ENCODE measurements at places on chromosomes 5 and 9.

- DNase-seq = no peak
Measured at GRCh38 chr5:111234125-111234524, 9.9 kb downstream of the CAMK4 start.

DNA sequence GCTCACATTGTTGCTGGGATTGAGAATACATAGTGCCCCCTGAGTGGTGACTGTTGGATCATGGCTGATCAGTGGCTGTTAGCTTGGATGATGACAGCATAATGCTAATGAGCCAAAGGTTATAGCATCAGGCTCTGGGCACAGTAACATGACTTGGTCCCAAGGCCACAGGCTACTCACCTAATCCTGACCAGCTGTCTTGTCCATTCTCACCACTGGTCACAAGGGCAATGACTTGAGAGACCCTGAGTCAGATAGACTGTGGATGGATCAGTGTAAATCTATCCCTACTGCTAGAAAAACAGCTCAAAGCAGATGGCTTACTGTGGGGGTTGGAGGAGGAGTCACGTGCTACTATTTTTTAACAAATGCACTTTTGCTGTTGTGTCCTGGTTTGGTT is 74.7 kb downstream of the AOPEP start:
- DNase-seq = no peak

DNA sequence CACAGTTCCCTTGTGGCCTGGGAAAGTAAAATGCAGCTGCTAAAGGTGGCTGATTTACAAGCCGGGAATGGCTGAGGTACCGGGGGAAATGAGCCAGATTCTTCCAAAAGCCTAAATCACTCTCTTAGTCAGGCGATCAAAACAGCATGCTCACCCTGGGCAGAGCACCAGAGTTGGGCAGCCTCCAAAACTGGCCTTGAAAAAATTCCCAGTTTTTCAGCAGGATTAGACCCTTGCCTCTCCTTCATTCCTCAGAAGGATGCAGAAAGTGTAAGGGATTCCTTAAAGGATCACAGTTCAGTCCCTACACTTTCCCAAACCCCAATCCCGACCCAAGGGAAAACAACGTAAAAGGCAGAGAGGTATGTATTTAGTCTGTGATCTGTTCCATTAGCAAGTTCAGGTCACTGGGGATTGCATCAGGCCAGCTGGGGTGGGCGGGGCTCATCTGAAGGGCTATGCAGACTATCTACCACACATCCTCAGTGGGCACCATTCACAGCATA is 16.9 kb downstream of the TMEM174 start:
- no peak for DNase-seq

GRCh38 chr9:91623004-91623403 is 199.4 kb upstream of the NFIL3 start:
- DNase-seq = no peak

DNA sequence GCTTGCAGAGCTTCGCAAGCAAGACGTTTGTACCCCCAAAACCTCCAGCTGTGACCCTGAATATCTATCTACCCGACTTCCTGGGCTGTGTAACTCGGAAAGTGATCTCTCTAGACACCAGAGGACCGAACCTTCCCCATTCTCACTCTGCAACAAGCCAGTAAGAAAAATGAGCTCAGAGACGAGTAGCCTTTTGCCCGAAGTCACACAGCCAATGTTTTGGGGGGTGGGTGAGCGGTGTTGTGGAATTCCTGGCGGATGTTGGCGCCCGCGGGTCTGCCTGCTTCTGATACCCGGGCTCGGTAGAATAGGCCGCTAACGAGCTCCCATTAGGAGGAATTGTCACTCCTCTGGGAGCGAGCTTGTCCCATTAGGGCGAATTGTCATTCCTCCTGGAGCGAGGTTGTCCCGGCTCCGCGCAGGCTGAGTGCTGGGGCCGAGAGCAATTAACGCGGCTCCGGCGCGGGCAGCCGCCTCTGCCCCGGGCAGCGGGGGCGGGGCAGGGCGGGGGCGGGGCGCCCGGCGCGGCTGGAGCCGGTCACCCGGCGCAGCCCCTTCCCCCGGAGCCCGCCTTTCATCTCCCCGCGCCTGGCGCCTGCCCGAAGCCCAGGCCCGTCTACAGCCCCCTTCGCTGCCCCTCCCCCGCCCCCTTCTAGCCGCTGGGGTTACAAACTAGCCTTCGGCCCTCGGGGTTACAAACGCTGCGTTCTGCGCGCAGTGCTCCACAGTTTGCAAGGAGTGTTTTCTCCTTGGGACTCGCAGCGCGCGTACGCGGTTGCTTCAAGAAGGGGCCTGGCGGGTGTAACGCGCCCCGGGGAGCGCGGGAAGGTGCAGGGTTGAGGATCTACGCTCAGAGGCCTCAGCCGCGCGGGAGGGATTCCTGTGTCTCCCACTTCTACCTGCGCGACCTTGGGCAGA is 3.5 kb upstream of the MSX2 start:
- no peak for DNase-seq

DNA sequence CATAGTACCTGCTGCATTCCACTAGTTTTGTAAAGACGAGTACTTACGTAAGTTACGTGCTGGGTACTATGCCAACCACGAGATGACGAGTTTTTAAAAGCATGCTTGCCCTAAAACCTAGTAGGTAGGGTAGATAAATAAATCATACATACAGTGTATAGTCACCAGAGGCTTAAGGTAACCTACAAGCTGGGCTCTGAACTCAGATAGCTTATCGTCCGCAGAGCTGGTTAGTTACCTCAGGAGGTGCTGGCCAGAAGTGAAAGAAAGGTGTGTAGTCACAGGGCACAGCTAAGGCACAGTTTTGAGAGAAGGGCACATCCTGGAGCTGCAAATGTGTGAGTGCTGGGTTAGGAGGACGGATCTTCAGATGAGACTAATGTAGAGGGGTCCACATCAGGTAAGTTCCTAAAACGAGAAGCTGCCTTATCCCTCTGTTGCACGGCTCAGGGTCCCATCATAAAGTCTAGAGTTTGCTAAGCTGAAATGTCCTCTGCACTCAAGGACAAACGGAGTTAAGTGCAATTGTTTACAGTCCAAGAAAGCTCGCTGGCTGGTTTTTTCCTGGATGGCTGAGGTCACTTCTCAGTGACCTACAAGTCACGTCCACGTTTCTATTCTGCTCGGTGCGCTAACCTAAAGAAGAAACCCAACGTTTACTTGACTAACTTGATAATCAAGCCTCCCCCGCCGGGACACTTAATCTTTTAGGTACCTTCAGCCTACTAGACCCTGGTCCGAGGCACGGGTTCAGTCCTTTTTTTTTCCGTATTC is 1.1 kb upstream of the SNX24 start:
- no peak for DNase-seq

GRCh38 chr5:171175746-171176145 is 133.3 kb upstream of the TLX3 start:
- DNase-seq = no peak

DNA sequence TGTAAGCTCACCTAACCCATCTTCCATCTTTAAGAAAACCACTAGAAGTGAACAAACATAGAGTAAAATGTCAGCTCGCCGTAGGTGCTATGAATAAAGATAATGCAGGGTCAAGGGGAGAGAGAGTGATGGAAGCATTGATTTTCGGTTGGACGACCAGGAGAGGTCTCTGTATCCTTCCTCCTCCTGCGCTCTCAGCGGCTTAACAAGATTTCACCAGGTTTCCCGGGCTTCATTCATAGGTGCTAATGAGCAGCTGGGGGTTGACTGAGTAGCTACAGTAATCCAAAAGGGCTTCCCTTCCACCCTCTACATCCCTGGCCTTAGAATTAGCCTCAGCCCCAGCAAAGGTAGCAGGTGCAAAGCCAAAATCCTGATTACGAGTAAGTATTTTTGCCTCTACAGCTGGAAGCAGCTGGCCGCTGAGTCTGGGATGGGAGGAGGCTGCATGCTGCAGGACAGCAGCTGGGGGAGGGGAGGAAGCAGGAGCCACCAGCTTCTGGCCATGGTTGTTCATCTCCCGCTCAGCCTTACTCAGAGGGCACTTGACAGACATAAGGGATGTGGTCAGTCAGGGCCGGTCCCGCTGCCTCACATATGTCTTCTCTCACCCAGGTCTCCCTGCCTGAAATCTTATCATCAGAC is 112.0 kb upstream of the IL12B start:
- DNase-seq = no peak

DNA sequence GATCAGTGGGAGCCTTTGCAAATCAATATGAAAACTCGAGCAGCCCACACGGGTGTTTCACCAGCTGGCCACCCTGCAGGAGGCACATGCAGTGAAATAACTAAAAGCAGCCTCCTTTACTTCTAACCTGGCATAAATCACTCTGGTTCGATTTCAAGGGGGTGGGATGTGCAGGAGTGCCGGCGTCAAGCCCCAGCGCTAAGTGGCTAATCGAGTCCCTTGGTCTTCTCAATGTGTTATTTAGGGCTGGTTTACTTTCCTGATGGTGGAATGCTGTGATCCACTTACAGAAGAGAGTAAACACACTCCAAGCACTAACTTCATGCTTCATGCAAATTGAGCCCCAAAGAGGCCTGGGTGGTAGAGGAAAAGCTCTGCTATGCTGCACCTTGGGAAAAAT is 109.4 kb downstream of the TMEM174 start:
- no peak for DNase-seq

GRCh38 chr9:132986640-132987620 is 8.4 kb downstream of the GFI1B start:
- DNase-seq = no peak

GRCh38 chr5:118789366-118789765 is 199.0 kb downstream of the DTWD2 start:
- DNase-seq = no peak

DNA sequence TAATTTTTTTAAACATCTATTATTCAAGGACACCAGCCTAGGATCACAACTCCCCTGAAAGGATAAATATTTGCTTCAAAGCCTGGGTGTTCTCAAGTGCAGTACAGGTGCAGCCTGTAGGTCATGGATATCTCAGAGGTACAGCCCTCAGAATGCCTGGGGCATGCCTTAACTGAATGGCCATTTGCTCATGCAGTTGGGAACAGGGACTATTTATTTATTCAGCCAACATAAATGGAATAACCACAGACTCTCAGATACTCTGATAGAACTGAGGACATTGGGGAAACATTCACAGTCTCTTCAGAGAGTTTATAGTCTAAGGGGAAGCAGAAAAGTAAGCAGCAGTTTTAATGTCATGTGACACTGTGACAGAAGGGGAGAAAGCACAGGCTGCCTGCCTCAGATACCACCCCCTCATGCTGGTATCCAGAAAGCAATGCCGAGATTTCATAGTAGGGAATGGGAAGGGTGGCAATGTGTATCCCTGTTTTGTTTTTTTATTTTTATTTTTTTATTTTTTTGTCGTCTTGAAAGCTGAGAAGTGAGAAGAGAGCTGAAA is 112.6 kb downstream of the MACIR start:
- DNase-seq = no peak

- no peak for DNase-seq
Measured at GRCh38 chr5:127928053-127928452, 155.5 kb upstream of the SLC12A2 start.

- no peak for DNase-seq
Measured at GRCh38 chr5:169385636-169386035, 84.7 kb upstream of the SLIT3 start.

GRCh38 chr5:78547183-78547582 is 101.4 kb downstream of the LHFPL2 start:
- no peak for DNase-seq

GRCh38 chr5:172868436-172868923 is 34.4 kb downstream of the ERGIC1 start:
- DNase-seq = no peak

GRCh38 chr5:72121052-72121779 is 13.9 kb downstream of the MAP1B start:
- DNase-seq = no peak

DNA sequence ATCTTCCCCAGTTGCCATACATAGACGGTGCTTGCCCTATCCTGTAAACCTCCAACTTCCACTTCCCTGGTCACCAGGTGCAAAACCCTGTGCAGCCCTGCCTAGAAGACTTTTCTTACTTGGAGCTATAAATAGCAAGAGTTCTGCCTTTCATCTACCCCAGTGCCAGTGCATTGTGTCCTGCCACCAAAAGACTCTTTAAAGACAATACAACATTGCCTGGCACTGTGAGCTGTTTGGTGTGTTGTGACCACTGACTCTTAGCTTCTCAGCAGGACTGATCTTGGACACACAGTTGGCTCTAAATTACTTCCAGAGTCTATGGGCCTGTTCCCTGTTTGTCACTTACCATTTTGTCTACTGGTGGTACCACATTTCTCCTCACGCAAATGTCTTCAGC is 608.1 kb downstream of the CDH9 start:
- DNase-seq = no peak

GRCh38 chr9:121667214-121667613 is 15.8 kb downstream of the DAB2IP start:
- DNase-seq = no peak

GRCh38 chr5:176463113-176463764 is 15.1 kb downstream of the FAF2 start:
- DNase-seq = no peak

DNA sequence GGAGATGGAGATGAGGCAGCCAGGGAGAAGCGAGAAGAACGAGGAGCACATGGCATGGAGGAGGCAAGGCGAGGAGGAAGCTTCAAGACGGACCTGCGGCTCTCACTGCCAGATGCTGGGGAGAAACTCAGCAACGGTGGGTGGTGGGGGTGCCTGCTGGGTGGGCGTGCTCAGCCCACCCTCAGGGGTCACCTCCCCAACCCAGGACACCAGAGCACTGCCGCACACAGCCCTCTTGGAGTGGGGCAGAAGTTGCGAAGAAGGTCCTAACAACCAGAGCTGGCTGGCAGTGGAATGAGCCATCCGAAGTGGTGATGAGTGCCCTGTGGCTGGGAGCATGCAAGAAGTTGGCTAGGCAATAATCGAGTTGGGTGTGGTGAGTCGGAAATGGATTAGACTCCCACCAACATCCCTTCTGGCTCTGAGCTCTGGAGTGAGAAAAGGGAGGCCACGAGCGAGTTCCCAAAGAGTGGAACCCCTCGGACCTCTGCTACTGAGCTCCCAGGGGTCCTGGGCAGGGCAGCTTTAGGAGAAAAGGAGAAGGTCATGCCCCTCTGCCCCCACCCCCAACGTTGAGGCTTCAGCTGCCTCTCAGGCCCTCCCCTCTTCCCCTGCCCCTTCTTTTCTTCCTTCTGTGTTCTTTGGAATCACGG is 212.7 kb upstream of the MVB12B start:
- no peak for DNase-seq

DNA sequence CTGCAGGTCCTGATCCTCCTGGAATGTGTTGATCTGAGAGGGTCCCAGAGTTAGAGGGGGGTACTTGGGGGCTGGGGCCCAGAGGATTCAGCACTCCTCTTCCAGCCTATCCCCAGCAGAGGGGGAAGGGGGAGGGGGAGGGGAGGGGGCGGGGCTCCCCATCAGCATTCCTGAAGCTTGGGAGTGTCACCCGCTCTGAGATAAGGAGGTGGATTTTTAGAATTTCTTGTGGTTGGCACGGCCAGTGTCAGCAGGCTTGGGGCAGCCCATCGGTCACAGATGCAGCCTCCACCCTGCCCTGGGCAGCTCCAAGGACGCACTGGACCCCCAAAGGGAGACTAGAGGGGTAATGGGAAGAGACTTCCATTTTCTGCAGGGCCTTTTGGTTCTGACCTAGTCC is 5.3 kb downstream of the FGF18 start:
- DNase-seq = no peak

DNA sequence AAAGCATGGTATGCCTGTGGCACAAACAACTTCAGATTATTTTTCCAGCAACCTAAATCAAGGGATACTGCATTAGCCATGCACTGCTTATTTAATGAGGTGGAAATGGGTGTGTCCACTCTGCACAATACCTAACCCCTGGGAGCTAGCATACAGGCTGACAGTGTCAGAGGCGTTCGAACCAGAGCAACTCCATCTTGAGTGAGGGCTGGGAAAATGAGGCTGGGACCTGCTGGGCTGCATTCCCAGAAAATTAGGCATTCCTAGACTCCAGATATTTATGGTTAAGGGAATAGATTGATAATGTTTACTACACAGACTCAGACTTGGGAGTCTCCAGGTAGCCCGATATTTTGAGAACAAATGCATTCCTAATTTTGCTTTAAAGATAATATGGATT is 2.8 kb downstream of the FGF1 start:
- DNase-seq = no peak
